Right renal pelvis (tissue), 4 donors: ENCODE measurements at places on chromosomes 2 and 18.
A peak's percentile ranks its signal among the peaks of the same experiment; 100 is the strongest.

GRCh38 chr2:96934831-96935540 lies 51.4 kb downstream of the FAM178B start:
- no peak for DNase-seq

GRCh38 chr2:190678444-190679162 lies 29.7 kb downstream of the NAB1 start:
- DNase-seq = no peak

GRCh38 chr2:555164-555922 lies 121.9 kb downstream of the TMEM18 start:
- no peak for DNase-seq

DNA sequence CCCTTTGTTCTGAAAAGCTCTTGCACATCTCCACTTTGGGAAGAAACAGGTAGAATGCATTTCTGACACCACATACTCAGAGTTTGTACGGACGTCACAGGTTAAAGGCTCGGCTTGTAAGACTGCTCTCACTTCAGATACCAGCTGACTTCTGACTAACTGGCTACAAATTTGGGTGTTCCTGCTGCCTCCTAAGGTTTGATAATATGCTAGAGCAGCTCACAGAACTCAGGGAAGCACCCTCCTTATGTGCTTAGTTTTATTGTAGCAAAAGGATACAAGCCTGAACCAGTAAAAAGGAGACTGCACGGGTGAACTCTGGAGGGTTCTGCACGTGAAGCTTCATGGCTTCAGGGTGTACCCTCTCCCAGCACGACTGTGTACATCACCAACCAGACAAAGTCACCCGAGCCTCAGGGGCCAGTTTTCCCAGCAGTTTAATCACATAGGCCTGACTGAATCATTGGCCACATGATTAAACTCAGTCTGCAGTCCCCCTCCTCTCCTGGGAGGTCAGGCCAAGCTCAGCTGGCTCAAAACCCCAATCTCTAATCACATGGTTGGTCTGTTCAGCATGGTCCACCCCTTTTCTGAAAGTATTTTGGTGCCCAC lies 749.5 kb upstream of the RAB6C start:
- no peak for DNase-seq

GRCh38 chr18:37873416-37873815 lies 307.8 kb upstream of the CELF4 start:
- DNase-seq = no peak

DNA sequence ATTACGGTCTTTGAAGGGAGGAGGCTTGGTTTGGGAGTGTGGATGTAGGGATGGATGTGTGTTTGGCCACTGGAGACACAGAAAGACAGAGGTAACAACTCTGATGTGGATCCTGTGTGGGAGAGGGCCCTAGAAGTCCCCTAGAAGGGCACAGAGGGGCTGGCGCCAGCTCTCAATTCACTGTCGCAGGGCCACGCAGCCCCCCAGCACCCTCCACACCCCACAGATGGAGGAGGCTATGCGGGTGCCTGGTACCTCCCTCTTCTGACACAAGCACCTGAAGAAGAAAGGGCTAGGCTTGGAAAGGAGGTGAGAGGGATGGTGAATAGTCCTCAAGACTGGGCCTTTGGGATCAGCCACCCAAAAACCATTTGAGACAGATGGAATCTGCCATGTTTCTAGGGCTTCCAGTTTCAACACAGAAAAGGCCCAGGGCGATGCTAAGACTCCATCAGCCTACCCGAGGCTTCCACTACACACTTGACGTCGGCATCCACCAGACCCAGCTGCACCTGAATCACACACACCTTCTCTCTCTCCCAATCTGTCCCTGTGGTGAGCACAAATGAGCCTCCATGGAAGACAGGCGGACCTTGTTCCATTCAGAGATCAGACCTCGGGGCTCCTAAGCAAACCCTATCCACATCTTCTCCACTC lies 413.5 kb upstream of the HS6ST1 start:
- no peak for DNase-seq

- no peak for DNase-seq
These were observed 567.7 kb downstream of the DCC start for GRCh38 chr18:52907543-52908308.

- peak; percentile 57 for DNase-seq
These were observed 34.4 kb downstream of the LGALSL start for GRCh38 chr2:64488050-64488974.

DNA sequence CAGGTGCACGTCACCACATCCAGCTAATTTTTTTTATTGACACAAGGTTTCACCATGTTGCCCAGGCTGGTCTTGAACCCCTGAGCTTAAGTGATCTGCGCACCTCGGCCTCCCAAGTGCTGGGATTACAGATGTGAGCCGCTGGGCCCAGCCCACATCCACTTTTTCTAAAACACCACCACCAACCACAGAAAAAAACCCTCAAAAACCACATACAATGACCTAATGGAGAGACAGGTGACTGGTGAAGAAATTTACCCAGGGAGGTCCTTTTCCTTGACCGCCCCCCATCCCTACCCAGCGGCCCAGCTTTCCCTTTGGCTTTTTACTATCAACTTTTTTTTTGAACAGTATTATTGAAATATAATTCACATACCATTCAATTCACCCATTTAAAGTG lies 47.9 kb downstream of the CACNB4 start:
- DNase-seq = no peak

- no peak for DNase-seq
These were observed 2.9 kb upstream of the LPIN2 start for GRCh38 chr18:3015851-3016250.

DNA sequence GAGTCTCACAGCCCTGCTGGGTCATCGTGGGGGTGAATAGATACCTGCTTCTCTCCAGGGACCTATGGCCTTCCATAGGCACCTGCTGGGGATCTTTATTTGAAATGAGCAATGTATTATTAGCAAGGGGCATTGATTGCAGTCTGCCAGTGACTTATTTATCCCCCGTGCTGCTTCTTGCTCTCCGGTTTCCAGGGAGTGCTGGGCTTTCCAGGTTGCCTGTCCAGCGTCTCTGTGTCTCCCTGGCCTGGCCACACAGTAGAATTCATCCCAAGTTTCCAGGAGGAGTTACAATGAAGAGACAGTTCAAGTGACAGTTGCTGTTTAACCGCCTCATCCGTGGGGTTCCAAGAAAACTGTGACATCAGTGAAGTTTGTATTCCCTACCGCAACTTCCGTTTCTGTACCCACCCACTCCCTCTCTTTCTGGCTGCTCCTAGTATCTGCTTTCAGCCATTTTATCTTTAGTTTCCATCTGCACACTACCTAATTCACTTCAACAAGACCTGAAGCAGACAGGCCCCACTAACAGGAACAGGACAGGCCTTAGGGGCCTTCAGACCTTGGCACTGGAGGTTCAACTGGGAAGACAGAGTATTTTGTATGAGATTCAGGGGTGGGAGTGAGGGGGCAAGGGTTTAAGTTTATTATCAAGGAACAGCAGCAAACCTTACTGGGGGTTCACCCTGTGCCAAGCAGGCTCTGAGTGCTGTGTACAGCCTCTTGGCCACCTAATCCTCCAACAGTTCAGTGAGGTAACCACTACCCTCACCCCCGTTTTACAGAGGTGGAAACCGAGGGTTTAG lies 134.8 kb downstream of the PRKCE start:
- DNase-seq = no peak
